ENCODE measurements at places on chromosomes 13 and 19.
A peak's percentile ranks its signal among the peaks of the same experiment; 100 is the strongest.

- no peak for DNase-seq
Measured at GRCh38 chr13:101697745-101698144, 245.3 kb downstream of the ITGBL1 start.

- DNase-seq, result no peak
Measured at GRCh38 chr13:103104340-103104739, 38.1 kb upstream of the SLC10A2 start.

DNA sequence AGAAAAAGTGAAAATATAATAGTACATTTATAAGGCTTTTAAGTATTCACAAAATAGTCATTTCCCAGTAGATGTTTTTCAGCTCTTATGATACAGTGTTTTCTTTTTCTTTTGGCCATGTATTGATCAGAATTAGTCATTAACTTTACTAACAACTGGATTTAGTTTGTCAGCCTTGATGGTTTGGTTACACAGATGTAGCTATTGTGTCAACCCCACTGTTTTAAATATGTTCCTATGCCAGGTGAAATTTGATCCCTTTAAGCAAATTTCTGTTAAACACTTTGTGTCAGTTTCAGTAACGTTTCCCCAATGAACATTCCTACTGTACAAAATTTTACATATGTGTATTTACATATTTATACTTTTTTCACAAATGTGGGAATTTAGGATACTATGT is 261.5 kb upstream of the STARD13 start:
- DNase-seq, result no peak

- DNase-seq, result no peak
Measured at GRCh38 chr19:10854350-10855089, 6.3 kb downstream of the C19orf38 start.

GRCh38 chr13:45332036-45332830 is 8.8 kb downstream of the TPT1 start:
- DNase-seq, result peak; percentile 38

Data from hematopoietic multipotent progenitor cell treated with erythropoietin and hydrocortisone succinate and interleukin-3 and kit ligand, for 6 days (in vitro differentiated cells).